ENCODE measurements at places on chromosomes 7 and 10.

DNA sequence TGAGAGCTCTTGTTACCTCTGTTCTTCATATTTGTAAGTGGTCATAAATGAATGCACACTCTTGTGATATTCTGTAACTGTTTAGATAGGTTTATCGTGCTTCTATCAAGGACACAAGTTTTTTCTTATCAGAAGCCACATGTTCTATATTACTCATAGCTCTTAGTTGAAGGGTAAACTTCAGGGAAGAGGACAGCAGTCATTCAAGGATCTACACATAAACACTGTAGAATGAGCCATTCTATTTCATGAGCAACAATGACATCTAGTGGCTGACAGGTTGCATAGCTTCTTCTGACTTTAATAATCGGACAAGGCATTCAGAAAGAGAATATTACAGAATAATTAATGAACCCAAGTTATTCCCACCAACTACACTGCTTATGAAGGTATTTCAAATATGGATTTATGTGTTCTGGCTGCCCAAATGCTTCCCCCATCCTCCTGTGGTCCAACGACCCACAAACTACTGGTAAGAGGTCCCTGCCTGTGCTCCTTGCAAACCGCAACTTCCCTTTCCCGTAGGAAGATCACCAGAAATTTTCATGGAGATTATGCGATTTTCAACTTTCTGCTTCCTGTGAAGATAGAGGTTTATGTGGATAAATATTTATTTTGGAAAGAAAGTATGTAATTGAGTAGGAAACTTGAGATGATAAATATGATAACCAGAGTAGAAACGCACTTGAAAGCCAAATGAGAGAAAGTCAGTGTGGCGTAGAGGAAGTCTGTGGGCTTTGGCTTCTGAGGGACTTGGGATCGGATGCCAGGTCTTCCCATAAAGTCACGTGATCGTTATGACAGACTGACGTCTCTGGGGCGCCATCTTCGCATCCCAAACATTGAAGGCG is 16.8 kb upstream of the ABCB5 start:
- DNase-seq, result no peak

DNA sequence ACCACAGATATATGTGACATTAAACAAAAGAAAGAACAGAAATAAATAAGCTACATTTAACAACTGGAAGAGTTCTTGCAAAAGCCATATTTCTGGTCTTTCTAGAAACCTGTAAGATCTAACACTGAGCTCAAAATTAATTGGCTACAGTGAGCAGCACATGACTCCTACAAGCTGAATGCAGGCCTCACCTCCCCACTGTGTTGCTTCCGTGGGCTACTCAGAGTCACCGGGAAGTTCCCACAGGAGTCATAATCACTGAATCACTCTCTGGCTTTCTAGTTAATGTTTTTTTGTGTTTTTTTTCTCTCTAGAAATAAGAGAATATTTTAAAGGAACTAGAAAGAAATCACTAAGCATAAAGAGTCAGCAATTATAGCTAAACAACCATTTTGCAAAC is 10.2 kb upstream of the MRPS24 start:
- no peak for DNase-seq

DNA sequence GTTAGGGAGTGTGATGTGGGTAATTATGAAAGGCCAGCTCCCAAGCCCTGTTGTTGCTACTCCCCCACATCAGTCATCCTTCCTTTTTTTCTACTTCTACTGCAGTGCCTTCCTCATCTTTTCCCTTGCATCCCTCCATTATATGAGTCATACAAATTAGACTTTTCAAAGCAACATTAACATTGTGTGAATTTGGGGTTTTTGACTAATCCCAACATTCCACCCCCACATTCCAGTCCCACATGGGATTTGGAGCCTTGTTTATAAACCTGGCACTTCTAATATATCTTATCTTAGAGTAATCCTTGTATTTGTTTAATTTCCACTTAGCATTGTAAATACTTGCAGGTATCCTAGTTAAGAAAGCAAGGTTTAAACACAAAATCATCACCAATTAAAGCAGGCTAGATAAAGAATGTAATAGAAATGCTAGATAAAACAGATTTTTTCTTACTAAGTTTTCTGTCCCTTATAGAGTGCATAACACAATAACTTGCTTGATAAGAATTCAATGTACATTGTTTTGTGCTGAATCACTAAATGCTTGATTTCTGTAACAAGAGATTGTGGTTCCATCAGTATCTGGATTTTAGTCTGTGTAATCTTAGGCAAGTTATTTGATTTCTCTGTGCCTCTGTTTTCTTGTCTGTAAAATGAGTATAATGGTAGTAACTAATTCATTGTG is 165.8 kb downstream of the CFTR start:
- DNase-seq, result no peak

DNA sequence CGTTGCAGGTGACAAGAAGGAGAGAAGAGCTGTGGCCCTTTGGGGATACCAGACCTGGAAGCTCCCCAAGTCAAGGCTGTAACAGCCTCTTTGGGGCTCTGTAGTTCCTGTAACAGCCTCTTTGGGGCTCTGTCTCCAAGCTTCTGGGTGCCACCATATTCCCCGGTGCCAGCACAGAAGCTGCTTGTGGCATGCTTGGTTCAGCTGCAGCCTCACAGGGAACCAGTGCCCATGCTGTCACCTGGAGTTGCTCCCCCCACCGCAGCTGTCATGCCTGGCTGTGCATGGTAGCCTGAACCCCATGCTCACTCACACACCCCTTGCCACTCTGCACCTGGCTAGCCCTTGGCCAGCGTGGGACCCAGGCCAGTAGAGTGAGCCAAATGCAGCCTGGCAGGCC is 109.1 kb downstream of the ELAPOR2 start:
- no peak for DNase-seq

DNA sequence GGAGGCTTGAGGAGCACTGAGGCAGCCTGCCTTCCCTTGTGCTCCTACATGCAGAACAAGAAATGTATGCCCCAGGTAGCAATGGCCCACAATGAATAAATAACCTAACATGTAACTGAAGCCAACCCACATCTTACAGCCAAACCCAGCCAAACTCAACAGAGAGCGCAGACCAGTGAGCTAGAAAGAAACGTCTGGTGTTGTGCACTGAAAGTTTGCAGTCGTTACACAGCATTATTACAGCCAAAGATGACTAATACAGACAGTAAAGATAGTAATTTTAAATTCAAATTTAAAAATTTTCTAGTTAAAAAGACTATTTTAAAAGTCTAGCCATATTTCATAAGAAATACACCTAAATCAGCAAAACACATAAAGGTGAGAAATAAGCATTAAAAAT is 11.2 kb downstream of the USP6NL start:
- DNase-seq, result no peak

GRCh38 chr7:30175180-30175579 is 40.4 kb downstream of the MTURN start:
- DNase-seq, result no peak

GRCh38 chr7:131629217-131629882 is 72.9 kb upstream of the PODXL start:
- no peak for DNase-seq

DNA sequence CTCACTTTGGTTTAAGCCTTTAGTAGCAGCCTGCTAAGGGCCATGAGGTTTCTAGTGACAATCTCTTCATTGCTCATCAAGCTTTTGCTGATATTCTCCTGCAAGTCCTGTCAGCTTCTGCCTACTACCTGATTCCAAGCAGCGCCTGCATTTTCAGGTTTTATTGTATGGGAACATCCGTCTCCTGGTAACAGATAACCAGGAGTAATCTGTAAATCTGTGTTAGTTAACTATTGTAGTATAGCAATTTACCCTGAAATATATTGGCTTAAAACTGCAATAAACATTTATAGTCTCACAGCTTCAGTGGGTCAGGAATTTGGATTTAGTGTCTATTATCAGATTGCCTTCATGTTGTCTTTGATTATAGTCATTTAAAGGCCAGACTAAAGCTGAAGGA is 94.0 kb downstream of the MLLT10 start:
- no peak for DNase-seq

DNA sequence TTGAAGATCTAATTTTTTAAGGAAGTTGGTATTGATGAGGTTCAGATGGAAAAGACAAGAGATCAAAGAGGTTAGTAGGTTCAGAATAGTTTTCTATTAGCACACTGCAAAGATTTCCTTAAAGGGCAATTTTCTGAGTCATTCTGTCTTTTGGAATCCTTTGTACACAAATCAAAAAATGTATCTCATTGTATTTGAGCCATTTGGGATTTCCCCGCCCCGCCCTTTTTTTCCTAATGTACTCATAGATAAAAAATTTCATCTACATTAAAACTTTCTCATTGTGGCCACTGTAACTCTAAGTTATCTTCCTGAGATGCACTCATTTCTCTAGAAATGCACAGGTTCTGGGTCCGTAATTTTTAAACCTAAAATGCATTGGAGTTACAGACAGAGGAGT is 12.1 kb downstream of the GIMAP6 start:
- DNase-seq, result no peak

DNA sequence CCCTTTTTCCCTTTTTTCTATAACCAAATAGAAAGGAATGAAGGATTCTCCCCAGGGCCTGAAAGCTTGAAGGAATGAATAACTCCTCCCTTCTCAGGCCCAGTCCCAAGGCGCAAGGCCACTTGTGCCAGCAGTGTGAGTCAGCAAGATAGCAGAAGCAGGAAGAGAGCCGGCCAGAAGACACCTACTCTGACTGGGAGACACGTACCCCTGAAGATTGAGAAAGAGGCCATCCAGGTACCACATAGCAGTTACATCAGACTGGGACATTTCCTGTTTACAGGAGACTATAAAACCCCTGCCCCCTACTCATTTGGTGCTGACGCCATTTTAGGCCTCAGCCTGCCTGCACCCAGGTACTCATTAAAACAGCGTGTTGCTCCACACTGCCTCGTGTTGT is 65.5 kb downstream of the LRRC17 start:
- DNase-seq, result no peak

GRCh38 chr10:109784236-109784635 is 139.1 kb downstream of the XPNPEP1 start:
- DNase-seq, result no peak
